ENCODE measurements at places on chromosomes 13 and 19. TPM values are rescaled to one million over a fixed set of nuclear protein-coding genes. Genes with fewer than 3 reads are reported as not detected.

The CYP4F22 gene
- not detected for total RNA-seq

The C19orf44 gene
- total RNA-seq = 2.5 TPM

The KANK3 gene
- 8.1 TPM for total RNA-seq

The LMO7 gene
- total RNA-seq = 12.3 TPM

The ZNF493 gene
- 9.7 TPM for total RNA-seq

The SERPINE3 gene
- not detected for total RNA-seq

DNA sequence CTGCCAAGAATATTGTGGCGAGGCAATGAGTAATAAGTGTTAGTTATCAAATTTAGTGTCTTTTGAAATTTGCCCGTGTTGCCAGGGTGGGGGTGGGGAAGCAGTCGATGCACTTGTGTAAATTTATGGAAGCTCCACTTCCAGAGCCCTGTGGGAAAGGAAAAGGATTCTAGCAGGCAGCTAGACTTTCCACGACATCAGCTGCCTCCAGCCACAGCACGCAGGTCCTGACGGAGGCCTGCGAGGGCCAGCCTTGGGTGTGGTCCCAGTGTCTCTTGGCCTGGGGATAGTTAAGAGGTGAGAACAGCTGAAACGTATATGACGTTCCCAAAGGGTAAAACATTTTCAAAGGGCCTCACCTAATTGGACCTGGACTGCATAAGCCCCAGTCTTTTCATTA lies 433.0 kb downstream of the TSHZ3 start:
- no peak for DNase-seq

GRCh38 chr13:97749174-97749573 lies 204.3 kb upstream of the IPO5 start:
- no peak for DNase-seq

GRCh38 chr13:59951011-59951410 lies 212.7 kb downstream of the DIAPH3 start:
- DNase-seq = no peak

- peak; percentile 50 for DNase-seq
Observed at GRCh38 chr19:38361633-38362075, 12.7 kb upstream of the PSMD8 start.

DNA sequence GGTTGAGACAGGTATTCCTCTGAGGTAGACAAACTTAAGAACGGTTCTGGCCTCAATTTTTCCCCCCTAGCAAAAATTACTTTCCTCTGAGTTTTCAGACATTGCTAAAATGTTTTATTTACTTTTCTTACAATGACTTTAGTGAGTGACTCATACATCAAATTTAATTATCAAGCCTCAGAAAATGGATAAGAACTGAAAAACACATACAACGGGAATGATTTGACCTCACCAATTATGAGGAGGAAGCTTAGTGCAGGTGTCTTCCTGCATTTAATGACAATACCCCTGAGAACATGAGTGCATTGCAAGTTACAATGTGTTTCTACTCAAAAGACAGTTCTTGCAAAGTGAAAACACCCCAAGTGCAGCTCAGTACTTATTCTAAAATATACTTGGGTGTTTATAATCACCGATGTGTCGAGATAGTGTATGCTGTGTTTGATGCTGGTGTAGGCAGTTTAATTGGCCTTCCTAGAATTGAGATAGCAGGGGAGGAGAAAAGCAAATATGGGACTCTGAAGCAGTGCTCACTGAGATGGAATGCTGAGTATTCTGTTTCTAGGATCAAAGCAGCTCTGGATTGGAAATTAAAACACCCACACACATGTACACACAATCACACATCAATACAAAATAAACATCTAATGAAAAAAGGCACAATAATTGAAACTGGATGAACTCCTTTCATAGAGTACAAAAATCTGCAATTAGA lies 189.5 kb upstream of the SLC10A2 start:
- no peak for DNase-seq

DNA sequence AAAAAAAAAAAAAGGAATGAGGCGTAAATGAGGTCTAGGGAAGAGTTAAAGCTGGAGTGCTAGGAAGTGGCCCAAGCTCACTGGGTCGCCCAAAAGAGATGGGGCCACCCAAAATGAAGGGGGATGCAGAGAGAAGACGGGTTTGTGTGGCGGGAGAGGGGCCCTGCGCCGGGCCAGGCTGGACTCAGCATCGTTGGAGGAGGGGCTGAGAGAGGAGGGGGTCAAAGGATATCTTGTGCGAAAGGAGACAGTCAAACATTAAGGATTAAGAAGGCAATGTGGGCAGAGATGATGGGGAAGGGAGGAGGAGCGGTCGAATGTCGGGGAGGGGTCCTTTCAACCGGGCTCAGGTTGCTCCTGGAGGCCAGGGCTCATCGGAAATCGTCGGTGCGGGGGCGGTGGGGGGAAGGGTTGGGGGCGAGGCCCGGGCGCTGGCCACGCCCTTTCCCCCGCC lies 825 bp upstream of the CARM1 start:
- no peak for DNase-seq

DNA sequence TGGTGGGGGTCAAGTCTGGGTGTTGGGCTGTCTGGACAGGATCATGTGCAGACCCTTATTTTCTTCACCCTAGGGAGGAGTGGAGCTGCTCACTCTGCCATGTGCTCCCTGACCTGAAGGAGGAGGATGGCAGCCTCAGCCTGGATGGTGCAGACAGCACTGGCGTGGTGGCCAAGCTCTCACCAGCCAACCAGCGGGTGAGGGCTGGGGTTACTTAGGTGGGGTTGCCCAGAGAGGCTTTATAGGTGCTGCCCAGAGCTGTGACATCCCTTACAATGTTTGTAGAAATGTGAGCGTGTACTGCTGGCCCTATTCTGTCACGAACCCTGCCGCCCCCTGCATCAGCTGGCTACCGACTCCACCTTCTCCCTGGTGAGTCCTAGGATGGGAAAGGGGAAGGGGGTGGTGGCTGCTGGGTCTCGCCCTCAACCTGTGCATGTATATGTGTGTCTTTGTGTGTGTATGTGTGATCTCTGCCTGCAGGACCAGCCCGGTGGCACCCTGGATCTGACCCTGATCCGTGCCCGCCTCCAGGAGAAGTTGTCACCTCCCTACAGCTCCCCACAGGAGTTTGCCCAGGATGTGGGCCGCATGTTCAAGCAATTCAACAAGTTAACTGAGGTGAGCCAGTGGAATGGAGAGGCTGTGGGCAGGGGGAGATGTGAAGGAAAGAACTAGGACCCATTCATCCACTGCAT lies 5.1 kb downstream of the CHMP2A start:
- DNase-seq = no peak
